ENCODE measurements at places on chromosomes 5 and 9.

GRCh38 chr9:95840074-95840473 lies 35.4 kb upstream of the ERCC6L2 start:
- DNase-seq: no peak

GRCh38 chr9:134344068-134344799 lies 18.0 kb downstream of the RXRA start:
- no peak for DNase-seq

GRCh38 chr5:173742432-173742816 lies 126.0 kb upstream of the BOD1 start:
- DNase-seq: no peak

DNA sequence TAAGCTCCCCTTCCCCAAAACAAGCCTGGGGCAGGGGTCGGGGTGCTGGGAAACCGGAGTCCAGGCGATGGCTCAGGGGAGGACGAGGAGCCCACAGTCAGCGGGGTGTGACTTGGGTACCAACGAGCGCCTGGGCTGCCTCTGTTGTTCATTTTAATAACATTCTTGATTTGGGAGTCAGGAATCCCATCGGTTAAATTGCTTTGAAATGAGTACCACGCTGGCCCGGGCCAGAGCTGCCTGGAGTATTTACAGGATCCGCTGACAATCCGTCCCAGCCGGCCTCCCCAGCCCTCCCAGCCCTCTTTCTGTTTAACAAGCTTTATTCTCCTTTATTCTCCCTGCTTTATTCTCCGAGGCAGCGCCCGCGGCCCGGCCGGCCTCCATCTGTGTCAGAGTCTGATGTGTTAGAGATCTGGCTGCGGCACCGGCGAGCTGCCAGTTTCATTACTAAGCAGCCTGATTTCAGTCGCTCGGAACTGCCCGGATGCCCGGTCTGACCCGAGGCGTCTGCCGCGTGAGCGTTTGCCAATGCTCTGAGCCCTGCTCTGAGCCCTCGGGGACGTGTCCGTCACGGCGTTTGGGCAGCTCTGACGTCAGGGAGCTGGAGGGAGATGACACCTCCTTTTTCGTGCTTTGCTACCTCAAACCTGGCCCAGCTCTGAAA lies 16.5 kb upstream of the QRFP start:
- DNase-seq: no peak

- DNase-seq: no peak
These were observed 13.7 kb downstream of the IER5L start for GRCh38 chr9:129164246-129164930.

DNA sequence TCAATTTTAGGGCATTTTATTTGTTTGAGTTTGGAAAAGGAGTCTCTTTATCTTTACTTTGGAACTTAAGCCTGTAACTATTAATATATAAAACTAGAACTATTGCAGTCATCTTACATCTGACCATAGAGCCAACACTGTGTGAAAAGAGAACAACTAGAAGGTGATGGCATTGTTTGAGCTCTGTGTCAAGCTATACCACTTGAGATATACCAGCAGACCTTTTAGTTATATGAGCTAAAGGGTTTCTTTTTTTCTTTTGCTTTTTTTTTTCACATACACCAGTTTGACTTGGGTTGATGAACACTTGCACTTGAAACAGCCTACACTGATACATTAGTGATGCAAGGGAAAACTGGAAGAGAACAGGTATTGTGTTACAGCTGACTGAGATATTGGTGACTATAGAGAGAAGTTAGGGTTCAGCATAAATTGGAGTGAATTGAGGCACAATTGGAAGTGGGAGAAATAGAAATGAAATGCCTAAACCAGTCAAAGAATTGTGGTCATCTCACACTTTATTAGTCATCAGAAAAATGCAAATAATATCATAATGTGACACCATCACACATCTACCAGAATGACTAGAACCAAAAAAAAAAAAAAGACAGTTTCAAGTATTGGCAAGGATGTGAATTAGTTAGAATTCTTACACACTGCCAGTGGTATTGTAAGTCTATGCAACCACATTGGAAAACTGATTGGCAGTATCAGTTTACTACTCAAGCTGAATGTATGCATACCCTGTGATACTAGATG lies 60.9 kb downstream of the ADRB2 start:
- DNase-seq: no peak

GRCh38 chr9:125744616-125745015 lies 2.6 kb upstream of the PBX3 start:
- DNase-seq: no peak

DNA sequence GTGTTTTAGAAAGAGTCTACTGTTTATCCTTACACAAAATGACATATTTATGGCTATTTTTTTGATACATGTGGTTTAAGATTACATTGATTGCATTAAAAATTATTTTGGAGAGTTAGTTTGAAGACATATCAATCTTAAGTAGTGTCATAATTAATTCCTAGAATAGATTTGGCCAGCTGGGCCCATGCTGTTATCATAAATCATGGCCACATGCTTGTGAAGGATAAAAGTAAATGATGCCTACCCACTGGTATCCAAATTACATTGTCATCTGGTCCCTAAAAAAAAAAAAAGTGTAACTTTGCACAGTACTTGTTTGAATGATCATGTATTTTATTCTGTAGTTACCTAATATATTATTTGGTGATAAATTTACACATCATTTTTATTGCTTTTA lies 96.9 kb downstream of the PARP8 start:
- no peak for DNase-seq

GRCh38 chr5:132376694-132377641 lies 7.5 kb downstream of the SLC22A5 start:
- DNase-seq: no peak

GRCh38 chr5:143662020-143662419 lies 149.9 kb upstream of the HMHB1 start:
- no peak for DNase-seq

DNA sequence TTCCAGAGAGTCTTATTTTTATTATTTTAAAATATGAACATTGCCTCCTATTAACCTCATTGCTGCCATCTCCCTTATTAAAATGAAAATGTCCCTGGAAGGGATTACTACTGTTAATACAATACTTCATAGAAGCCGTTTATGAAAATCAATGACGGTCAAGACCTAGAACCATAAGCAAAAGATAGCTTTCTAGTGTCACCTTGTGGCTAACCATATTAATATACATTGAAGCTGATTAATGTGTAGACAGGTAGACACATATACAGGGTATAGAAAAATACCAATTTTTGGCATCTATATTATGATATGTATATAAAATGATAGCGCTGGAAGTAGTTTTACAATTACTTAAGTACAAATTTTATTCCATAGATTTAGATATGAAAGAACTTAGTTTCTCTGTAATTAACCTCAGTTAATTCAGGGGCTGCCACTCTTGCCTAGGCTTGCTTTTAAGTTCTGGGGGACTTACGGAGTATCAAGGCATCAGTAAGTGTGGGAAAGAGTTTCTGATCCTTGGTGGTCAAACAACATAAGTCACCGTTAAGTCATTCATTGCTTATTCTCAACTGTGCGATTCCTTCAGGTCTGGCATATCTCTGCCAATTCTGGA lies 2.5 kb upstream of the YTHDC2 start:
- no peak for DNase-seq

DNA sequence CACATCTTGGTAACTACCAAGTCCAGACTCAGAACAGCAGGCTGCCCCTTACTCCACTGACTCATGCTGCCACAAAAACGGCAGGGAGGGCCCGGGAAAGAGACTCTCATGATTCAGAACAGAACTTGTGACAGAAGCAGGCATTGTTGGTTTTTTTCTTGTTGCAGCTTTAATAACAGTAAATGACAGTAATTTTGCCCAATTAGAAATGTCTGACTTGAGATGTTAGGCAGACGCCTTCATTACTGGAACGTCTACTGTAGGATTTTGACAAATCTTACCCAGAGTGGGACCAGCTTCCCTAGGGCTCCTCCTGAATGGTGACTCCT lies 77.9 kb downstream of the SEMA5A start:
- no peak for DNase-seq

GRCh38 chr9:34450644-34451043 lies 7.7 kb downstream of the FAM219A start:
- DNase-seq: no peak

DNA sequence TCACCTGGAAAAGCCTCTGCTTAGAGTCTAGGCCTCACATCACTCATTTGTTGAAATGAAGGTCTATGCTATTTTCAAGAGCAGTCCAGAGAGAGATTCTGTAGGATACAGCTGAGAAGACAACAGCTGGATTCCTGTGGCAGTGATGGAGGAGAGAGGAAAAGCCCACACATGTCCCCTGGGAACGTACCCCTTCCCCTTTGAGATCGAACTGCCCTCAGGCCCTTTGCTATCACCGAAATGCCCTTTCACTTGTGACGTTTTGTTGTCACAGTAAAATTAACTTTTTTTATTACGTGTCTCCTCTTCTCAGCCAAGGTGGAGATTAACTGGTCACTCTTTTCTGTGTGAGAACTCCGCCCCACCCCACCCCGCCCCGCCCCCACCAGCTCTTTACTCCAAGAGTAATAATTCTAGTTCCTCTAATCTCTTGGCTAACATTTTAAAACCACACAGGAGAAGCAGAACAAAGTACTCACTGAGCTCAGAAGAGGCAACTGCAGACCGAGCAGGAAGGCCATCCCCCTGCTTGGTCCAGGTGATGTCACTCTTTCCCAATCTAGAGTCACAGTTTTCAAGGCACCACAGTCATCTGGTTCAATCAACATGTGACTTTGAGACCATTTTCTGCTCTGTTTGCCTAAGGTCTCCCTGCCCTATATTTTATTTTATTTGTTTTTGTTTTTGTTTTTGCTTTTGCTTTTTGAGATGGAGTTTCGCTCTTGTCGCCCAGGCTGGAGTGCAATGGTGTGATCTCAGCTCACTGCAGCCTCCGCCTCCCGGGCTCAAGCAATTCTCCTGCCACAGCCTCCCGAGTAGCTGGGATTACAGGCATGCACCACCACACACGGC lies 105.6 kb downstream of the SUSD1 start:
- DNase-seq: no peak

DNA sequence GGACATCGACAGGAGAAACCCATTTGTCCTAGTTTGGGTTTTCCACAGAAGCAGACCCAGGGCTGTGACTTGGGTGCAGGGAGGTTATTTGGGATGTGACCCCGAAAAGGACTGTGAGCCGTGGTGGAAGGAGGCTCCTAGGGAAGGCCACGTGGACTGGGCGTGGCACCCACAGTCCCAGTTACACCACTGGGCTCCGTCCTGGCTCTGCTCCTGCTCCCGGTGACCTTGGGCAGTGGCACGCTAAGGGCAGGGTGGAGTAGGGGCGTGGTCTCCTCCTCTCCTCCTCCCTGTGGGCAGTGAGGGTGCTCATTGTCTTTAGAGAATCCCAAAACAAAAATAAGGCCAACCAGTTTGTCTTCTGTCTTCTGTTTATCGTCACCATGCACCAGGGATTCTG lies 190.1 kb downstream of the GADD45G start:
- DNase-seq: no peak

GRCh38 chr5:5424736-5425135 lies 2.3 kb downstream of the ICE1 start:
- DNase-seq: no peak

- no peak for DNase-seq
These were observed 195.3 kb upstream of the RFX3 start for GRCh38 chr9:3721096-3721495.

DNA sequence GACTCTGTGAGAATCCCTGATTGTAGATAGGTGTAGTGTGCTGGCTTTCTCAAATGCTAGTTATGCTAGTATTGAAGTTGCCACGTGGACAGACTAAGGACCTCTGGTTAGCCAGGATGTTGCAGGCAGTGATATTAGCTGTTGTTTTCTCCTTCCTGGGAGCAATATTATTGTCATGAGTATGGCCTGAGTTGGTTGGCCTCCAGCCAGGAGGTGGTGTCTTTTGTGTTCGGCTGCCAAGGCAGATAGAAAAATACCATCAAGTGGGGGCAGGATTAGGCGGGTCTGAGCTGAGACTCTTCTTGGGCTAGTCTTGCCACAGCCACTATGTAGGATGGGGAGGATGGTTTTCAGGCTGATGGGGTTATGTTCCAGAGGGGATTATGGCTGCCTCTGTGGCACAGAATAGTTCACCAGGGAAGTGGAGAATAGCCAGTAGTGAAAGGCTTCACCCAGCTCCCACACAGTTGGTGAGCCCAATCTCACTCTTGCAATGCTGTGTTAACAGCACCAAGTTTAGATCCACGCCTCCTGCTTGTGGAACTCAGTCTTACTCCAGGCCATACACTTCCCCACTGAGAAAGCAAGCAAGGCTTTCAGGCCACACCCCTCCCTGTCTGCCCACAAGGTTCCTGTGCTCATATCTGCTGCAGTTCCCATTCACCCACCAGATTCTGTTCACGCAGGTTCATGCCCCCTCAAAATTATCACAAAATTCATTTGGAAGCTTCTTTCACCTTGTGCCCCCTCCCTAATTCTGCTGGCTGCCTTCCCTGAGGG lies 31.2 kb downstream of the GHR start:
- DNase-seq: no peak

GRCh38 chr9:117612317-117612716 lies 91.9 kb upstream of the TLR4 start:
- DNase-seq: no peak

DNA sequence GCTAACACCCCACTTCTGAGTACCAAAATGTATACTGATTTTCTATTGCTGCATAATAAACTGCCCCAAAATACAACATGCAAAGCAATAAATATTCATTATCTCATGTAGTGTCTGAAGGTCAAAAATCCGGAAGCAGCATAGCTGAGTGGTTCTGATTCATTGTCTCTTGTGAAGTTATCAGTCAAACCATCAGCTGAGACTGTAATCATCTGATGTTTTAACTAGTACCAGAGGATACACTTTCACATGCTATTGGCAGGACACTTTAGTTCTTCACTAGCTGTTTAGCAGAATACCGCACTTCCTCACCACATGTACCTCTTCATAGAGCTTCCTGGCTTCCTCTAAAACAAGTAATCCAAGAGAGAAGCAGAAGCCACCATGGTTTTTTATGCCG lies 12.7 kb upstream of the TMEM161B start:
- no peak for DNase-seq

GRCh38 chr9:30075451-30076199 lies 2308.8 kb upstream of the ACO1 start:
- DNase-seq: no peak

GRCh38 chr9:4603830-4604229 lies 58.3 kb upstream of the PLPP6 start:
- DNase-seq: no peak

GRCh38 chr9:95167998-95168397 lies 149.5 kb downstream of the FANCC start:
- DNase-seq: no peak

DNA sequence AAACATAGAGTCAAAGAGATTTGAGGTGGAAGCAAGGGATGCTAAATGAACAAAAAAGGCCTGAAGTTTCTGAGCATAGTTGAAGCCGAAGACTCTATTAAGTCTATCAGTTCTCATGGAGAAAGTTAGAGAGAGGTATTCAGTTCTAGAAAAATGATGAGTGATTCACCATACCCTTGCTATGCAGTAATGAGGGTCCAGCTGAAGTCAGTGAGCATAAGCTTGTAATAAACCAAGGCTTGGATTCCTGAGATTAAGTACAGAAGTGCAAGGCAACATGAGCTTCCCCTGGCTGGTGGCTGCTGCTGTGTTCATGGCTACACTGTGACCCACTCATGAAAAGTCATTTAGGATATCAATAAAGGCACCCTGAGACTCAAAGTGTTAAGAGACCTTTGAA lies 129.7 kb upstream of the MTAP start:
- no peak for DNase-seq

- no peak for DNase-seq
These were observed 21.9 kb upstream of the KCNMB1 start for GRCh38 chr5:170411100-170411499.
